ENCODE measurements at places on chromosomes 7 and 10. TPM values are rescaled to one million over a fixed set of nuclear protein-coding genes. Genes with fewer than 3 reads are reported as not detected.

Gene FBXO24
- 0.45 TPM for total RNA-seq

Gene MBL2
- not detected for total RNA-seq

DNA sequence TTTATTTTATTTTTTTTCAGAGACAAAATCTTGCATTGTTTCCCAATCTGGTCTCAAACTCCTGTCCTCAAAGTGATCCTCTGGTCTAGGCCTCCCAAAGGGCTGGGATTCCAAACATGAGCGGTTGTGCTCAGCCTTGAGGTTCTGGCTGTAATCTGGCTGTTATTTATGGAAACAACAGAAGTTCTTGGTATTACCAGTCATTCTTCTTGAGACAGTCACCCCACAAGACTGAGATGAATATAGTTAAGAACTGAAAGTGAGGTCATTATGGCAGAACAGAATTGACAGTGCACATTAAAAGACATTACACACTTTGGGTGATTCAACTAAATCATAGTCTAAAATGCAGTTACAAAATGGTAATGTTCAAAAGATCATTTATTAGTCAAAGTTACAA is 719.5 kb downstream of the ZWINT start:
- no peak for DNase-seq

DNA sequence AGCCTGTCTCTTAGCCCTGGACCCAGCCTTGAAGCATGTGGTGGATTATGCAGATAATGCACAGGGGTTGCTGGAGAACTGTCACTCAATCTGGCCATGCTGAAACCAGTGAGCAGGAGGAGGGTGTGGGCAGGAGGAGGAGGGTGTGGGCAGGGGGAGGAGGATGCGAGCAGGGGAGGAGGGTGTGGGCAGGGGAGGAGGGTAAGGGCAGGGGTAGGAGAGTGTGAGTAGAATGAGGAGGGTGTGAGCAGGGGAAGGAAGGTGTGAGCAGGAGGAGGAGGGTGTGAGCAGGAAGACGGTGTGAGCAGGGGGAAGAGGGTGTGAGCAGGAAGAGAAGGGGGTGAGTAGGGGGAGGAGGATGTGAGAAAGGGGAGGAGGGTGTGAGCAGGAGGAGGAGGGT is 18.8 kb downstream of the CAMK2B start:
- DNase-seq, result no peak

- no peak for DNase-seq
These were observed 12.5 kb downstream of the PYROXD2 start for GRCh38 chr10:98402478-98402877.

DNA sequence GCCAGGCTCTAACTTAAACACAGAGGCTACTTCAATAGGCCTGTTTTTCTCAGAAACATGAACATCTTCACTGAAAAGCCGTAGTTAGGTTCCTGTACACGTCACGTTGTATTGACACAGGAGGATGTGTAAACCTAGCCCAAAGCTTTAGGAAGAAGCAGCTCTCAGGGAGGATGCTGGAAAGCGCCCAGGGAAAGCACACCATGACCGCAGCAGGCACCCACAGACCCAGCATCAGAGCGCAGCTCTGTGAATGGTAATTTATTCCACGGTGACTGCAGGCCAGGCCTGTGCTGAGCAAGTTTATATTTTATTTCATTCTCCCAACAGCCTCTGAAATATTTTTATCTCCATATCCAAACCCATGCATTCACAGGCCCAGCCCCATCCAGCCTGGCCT is 51.1 kb downstream of the ASB13 start:
- DNase-seq, result no peak

DNA sequence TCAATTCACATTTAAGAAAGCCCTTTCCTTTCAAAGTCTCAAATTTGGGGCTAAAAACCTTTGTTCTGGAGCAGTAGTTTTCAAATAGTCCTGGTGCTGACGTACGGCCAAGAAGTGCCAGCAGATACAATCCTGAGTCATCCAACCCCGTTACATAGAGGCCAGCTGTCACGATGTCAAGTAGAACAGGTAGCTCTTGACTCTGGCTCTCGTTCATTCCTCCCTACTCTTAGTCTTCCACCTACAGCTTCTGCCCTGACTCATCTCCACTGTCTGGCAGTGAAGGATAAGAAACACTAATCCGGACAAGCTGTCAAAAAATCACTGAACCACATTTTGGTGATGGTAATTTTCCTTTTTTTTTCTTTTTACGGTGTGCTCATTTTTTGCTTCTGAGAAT is 132.4 kb upstream of the PTN start:
- peak; percentile 37 for DNase-seq

GRCh38 chr7:1940863-1941262 is 270.8 kb downstream of the ELFN1 start:
- no peak for DNase-seq

DNA sequence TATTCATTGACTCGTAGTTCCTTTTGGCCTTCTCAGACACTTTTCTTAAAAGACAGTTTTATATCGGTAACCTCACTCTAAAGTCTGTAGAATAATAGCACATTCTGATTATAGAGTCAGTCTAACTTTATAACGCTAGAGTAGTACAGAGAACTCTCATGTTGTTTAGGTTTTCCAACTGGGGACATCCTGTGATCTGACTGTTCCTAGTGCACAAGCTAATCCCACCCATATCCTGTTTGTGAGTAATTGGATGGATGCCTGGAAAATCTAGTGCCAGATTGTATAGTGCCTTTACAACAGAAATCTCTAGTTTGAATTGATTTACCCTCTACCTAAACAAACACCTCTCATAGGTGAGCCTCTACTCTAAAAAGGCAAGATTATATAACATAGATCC is 107.4 kb downstream of the ZEB1 start:
- no peak for DNase-seq

DNA sequence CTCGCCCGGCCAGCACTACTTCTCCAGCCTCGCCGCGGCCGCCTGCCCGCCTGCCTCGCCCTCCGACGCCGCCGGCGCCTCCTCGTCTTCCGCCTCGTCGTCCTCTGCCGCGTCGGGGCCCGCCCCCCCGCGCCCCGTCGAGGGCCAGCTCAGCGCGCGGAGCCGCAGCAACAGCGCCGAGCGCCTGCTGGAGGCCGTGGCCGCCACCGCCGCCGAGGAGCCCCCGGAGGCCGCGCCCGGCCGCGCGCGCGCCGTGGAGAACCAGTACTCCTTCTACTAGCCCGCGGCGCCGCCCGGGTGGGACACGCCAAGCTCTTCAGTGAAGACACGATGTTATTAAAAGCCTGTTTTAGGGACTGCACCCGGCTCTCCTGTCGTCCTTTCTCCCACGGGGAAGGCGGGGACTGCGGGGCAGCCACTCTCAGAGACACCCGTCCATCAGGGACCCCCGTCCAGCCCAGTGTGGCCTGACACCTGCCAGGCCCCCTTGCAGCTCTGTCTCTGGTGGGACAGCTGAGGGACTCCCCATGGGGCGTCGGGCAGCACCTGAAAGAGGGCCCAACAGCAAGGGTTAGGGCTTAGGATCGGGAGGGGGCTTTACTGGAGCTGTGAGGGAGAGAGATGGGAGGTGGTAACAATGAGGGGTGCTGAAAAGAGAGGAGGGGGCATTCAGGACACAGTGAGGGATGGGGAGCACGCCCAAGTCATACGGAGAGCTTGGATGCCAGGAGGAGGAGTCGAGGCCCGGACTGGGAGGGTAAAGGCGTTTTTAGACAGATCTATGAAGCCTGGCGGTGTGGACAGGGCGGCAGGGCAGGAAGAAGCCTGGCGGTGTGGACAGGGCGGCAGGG is 34.7 kb downstream of the SPDYE6 start:
- DNase-seq, result no peak

GRCh38 chr10:34628174-34628796 is 186.8 kb downstream of the PARD3 start:
- no peak for DNase-seq

DNA sequence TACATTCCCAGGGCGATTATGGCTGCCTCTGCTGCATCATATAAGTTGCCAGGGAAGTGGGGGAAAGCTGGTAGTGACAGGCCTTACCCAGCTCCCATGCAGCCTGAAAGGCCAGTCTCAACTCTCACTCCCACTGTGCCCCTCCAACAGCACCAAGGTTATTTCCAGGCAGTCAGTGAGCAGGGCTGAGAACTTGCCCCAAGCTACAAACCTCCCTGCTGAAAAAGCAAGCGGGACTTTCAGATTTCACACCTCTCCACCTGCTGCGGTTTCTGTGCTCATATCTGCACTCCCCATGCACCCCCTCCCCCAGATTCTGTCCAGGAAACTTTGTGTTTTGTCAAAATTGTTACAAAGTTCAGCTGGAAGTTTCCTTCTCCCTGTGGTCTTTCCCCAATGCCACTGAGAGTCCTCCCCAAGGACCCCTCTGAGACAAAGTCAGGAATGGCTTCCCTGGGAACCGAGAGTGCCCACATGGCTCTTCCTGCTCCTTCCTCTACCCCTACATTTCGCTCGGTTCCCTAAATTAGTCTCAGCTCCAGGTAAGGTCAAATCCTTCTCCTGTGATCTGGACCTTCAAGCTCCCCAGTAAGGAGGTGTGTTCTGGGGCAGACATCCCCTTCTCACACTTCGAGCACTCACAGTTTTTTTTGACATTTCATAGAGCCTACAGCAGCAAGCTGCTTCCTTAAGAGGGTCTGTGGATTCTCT is 25.3 kb upstream of the WNT2 start:
- DNase-seq, result no peak

Data from cerebellum (tissue), 4 donors.